Left colon (tissue), 2 donors: ENCODE measurements at places on chromosomes 5 and 9.

GRCh38 chr9:74122661-74123060, 374.5 kb upstream of the RORB start:
- no peak for DNase-seq

DNA sequence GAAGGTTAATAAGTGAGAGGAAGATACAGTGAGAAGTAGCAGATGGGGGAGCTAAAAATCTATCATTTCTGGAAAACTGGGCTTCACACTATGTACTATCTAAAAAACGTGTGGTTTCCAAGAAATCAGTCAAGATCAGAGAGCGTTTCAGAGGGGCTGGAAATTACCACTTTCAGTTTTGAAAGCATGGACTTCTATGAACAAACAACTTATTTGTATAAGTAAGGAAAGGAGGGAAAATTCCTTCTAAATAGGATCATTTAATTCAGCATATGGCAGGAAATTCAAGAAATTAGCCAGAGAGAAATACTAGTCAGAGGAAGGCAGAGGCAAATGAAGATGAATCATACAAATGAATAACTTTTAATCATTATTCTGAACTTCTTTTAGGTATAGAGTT, 11.3 kb downstream of the TNC start:
- no peak for DNase-seq

- DNase-seq, result no peak
These were observed 136.9 kb upstream of the KLF9 start for GRCh38 chr9:70551396-70551795.

DNA sequence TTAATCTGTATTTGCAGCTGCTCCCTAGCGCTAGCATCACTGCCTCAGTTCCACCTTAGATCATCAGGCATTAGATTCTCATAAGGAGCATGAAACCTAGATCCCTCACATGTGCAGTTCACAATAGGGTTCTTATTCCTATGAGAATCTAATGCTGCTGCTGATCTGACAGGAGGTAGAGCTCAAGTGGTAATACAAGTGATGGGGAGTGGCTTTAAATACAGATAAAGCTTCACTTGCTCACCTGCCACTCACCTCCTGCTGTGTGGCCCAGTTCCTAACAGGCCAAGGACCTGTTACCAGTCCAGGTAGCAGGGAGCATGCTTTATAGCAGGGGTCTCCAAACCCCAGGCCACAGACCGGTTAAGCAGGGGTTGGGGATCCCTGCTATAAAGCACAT, 22.6 kb upstream of the RNF20 start:
- DNase-seq, result no peak

GRCh38 chr5:177607452-177608192, 7.7 kb downstream of the B4GALT7 start:
- peak; percentile 79 for DNase-seq

DNA sequence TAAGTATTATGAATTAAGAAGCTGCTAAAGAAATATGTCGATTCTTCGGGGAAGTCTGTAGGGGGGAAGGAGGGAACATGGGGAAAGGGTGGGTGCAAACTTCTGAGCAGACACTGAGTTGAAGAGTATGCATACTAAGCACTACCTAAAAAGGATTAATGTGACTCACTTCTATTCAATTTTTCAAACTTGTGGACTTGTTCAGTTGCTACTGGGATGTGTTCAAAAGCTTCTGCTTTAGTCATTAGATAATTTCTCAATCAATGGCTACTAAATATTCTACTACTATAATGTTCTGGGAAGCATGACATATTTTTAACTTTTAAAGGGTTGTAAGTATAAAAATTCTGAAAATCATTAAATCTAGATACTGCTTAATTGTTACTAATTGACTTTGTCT, 109.7 kb upstream of the FER start:
- no peak for DNase-seq

DNA sequence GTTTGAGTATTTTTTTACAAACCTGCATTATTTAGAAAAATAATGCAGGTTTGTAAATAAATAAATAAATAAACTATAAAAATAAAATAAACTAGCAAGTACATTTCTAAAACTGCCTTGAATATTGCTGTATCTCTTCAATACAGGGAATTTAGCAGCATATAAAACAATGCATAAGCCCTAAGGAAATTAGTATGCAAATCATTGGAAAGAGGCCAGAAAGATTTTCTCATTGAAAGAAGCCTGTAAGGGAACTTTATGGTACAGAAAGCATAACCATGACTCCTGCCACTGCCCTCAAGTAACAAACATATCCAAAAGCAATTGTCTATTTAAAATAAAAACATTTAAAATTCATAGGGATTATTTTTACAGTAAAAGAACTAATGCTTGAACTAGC, 387.3 kb downstream of the HINT1 start:
- no peak for DNase-seq

GRCh38 chr5:92380069-92380770, 997.1 kb upstream of the ARRDC3 start:
- no peak for DNase-seq

DNA sequence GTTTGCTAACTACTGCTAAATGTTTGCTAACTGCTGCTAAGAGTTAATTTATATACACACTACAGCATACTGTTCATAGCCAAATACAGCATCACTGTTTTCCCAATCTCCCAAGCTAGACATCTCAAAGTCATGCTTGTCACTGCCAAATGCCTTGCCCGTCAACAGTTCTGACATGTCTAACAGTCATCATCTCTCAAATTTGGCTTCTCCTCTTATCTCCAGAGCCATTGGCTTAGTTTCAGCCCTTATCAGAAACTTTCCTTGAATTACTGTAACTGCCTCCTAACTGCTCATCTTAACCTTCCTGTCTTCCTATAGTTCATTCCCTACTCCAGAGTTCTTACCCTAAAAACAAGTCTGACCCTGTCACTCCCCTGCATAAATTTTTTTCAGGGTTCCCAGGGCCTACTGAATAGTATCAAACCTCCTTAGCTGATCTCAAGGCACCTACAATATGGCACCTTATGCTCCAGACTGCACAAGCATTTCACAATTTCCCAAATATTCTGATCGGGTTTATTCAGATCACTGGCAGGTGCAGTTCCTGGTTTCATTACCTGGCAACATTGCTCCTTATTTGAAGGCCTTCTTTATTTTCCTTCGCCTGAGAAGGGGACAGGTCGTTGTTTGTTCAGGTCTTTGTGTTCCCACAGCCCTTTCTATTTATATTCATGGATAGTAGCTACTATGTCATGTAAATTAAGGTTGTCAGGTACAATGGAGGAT, 55.9 kb upstream of the ANKRD55 start:
- DNase-seq, result no peak

DNA sequence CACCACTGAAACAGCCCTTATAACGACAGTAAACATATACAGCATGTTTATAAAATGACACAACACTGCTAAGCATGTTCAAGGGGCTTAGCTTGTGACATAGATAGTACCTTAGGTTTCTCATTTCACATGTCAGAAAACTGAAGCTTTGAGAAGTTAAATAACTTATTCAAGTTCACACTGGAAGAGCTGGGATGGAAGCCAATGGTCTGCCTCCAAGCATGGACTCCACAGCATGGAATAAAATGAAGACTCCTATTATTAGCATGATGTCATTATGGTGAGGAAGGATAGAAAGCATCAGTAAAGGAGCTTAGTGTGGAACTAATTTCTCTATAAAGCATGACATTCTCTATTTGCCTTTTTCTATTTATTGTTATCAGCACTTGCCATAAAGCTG, 316.7 kb downstream of the PLK2 start:
- DNase-seq, result no peak

DNA sequence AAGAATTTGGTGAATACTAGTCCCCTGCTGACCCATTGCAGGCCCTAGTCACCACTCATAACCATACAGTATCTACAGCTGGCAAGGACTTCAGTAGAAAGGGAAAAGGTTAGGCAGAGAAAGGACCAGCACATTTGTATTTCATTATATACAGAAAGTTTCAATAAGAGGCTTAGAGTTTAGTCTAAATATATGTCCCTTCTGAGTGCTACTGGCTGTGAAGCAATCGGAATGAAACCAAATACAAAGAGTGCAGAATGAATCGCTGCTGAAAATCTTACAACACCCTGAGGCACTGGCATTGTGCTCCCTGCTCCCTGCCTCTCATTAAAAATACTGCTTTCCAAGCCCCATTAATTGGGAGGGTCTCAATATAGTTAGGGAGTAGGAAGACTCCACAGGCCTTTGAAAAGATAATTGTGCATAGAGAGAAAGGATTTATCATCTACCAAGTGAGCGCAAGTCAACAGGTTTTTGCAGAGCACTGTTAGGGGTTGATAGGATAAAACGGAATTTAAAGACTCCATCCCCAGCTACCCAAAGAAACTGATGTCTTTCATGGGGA, 110.8 kb downstream of the SLC1A3 start:
- no peak for DNase-seq

- DNase-seq, result no peak
These were observed 89.5 kb upstream of the MAP3K1 start for GRCh38 chr5:56725711-56726411.

GRCh38 chr9:126872516-126872915, 12.1 kb downstream of the ZBTB34 start:
- DNase-seq, result no peak

DNA sequence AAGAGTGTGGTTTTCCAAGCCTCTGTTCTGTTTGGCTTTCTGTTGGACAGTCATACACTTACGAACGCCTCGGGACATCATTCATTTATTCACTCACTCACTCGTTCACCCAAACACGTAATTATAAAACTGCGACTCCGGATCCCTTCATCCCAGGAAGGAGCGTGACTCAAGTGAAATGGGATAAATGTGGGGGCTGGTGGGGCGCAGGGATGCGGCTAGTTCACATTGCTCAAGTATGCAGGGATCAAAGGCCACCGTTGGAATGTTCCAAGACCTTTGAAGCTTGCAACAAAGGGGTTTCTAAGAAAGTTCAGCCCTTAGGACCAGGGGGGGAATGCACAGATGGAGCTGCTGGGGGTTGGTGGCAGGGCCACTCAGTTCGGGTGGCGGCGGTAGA, 64.2 kb downstream of the CFAP77 start:
- no peak for DNase-seq

GRCh38 chr5:147530530-147531389, 20.9 kb upstream of the DPYSL3 start:
- no peak for DNase-seq

DNA sequence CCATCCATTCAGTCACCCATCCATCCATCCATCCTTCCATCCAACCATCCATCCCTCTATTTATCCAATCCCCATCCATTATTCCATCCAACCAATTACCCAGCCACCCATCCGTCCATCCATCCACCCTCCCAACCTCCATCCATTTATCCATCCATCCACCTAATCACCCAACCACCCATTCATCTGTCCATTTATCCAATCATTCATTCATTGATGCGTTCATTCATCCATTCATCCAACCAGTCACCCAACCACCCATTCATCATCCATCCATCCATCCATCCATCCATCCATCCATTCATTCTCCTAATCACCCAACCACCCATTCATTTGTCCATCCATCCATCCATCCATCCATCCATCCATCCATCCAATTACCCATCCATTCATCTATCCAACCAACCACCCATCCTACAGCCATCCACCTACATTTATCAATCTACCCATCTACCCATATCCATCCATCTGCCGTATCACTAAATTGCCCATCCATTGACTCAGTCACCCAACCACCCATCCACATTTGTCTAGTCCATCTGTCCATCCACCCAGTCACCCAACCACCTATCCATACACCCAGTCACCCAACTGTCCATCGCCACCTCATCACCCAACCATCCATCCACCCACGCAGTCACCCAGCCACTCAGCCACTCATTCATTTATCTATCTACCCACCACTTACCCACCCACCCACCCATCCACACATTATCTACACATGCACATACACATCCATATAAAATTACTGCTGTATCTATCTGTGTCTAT, 165.4 kb downstream of the TRIO start:
- DNase-seq, result no peak

- DNase-seq, result no peak
These were observed 136.5 kb downstream of the EFNA5 start for GRCh38 chr5:107533910-107534876.

DNA sequence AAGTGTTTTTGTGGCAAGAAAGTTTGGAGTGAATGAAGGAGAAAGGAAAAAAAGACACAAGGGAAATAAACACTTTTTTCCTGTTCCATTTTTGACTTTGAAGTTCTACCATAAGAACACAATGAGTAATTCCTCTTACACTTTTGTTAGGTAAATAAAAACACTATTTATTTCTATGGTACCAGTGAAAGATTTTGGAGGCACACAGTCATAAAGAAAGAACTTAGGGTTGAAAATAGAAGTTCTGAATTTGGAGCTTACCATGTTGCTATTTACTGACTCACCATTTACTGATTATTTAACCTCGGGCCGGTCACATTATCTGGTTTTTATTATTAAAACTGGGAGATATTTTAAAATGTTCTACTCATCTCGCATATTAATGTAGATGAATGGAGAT, 367.8 kb downstream of the TLE1 start:
- no peak for DNase-seq

- DNase-seq, result no peak
These were observed 18.0 kb downstream of the IL9 start for GRCh38 chr5:135877570-135878155.

DNA sequence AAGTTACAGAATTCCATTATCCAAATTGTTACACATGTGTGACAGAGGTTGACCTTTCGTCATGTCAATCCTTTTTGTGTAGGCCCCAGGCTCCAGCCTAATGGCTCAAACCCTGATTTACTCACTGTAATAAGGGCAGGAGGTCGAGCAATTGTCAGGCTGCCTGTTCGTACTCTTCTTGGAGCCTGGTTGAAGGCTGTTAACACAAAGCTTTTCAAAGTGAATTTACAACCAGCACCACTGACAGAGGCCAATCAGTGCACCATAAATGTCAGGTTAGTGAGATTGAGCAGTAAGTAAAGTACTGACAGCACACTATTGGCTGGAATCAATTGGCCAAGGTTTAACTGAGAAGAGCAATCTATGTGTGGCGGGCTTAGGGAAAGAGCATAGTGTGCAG, 16.8 kb downstream of the PRDM6 start:
- no peak for DNase-seq

DNA sequence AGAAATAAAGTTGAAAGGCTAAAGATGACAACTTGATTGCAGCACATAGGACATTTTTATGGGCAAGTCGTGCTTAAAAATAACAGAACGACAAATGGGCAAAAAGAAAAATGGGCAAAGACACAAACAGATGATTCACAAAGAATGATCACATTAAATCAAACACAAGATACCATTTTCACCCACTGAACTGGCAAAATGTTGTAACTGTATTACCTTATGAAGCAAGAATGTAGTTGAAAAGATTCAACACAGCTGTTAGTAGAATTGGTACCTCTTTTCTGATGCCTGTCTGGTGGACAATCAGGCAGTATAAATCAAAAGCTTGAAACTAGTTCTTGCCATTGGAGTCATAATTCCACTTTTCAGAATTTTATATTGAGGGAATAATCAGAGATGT, 81.0 kb upstream of the PALM2AKAP2 start:
- DNase-seq, result no peak

- no peak for DNase-seq
These were observed 26.0 kb upstream of the SVEP1 start for GRCh38 chr9:110605565-110605964.

DNA sequence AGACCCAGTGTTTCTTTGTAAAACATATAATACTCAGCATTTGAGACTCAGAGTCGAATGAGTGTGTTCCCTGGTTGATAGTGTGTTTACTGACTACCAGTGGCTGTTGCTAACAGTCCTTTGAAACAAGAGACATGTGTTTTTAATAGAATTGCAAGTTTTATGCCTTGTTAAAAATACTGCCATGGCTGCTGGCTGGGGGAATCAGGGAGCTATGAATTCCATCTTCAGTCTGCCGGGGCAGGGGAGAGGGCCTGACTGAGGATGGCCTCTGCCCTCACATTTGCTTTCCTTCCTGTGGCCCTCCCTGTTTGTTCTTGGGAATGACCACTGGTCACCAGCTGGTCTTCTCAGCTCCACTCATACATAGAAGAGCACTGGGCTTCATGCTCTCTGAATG, 63.8 kb downstream of the PDZD2 start:
- DNase-seq, result no peak
